ENCODE measurements at places on chromosomes 7 and 10.

DNA sequence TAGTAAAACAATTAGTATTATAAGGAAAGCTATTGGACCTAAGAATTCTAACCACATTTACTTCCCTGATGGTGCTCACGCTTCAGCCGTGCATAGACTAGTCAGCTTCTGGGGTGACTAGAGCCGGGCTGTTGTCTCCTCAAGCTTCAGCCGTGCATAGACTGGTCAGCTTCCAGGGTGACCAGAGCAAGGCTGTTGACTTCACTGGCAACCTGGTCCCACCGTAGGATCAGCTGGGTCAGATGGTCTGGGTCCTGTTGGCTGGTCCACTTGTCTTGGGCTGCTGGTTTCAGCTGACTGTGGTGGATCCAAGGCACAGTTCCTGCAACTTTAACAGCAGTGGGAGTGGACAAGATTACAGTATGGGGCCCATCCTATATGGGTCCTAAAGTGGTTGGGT is 99.4 kb downstream of the TRIM24 start:
- DNase-seq, result no peak

GRCh38 chr10:114565066-114565465 is 93.0 kb downstream of the ABLIM1 start:
- DNase-seq, result no peak

DNA sequence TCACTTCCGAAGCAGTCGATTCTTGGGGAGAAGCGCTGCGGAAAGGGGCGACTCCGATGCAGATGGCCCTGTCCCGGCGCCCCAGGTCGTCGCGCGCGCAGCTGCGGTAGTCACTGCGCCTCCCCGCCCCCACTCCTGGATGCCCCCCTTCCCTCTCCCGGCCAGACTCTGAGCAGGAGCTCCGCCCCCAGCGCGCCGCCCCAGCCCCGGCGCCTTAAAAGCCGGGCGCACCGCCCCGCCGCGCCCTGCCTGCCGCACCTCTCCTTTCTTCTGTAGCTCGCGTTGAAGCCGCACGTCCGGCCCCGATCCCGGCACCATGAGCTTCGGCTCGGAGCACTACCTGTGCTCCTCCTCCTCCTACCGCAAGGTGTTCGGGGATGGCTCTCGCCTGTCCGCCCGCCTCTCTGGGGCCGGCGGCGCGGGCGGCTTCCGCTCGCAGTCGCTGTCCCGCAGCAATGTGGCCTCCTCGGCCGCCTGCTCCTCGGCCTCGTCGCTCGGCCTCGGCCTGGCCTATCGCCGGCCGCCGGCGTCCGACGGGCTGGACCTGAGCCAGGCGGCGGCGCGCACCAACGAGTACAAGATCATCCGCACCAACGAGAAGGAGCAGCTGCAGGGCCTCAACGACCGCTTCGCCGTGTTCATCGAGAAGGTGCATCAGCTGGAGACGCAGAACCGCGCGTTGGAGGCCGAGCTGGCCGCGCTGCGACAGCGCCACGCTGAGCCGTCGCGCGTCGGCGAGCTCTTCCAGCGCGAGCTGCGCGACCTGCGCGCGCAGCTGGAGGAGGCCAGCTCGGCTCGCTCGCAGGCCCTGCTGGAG is at the start of gene INA:
Gene INA (plus strand): TSS at position 243 of the 817 bp plus-strand sequence. CDS start 74 bp downstream, at position 317.
- DNase-seq, result peak; percentile 29

GRCh38 chr10:77631241-77631640 is 6.4 kb downstream of the KCNMA1 start:
- no peak for DNase-seq

DNA sequence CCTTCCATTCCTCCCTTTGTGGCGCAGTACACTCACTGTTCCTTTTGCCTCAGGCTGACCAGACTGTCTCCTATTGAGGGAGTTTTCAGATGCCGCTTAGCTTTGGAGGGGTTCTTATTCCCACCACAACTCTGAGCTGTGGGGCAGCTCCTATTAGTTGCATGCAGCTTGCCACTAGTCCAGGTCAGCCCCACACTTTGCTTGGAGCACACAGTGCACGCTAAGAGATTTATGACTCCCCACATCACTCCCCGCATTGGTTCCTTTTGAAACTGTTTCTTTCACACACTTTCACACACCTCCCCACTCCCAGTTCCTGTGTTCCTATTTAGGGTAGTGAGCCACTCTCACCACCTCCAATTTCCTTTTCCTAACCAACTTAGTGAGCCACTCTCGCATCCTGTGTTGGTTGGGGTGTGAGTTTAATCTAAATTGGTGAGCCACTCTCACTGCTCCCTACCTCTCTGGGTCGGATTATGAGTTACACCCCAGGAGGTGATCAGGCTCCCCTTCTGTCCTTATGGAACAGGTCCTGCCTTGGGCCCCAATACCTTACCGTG is 10.4 kb upstream of the ZNF485 start:
- no peak for DNase-seq

- DNase-seq, result no peak
Measured at GRCh38 chr10:48377751-48378530, 71.5 kb downstream of the MAPK8 start.

- no peak for DNase-seq
Measured at GRCh38 chr10:58956926-58957325, 219.5 kb upstream of the PHYHIPL start.

DNA sequence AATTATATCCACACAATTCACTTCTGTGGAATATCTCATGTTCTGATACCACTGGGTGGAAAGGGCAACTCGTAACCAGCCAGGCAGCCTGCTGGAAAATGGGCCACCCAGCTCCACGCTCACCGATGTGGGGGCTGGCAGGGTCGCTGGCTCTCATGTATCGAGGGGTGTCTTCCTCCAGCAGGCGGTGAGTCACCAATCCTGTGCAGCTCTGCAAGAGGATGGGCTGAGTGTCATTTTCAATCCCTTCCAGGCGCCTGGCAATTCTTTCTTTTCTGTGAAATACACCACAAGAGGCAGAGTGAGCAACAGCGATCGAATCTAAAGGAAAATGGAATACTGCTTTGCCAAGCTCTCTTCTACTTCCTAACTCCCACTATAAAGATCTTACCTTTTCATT is 80.1 kb downstream of the SVIL start:
- DNase-seq, result no peak

DNA sequence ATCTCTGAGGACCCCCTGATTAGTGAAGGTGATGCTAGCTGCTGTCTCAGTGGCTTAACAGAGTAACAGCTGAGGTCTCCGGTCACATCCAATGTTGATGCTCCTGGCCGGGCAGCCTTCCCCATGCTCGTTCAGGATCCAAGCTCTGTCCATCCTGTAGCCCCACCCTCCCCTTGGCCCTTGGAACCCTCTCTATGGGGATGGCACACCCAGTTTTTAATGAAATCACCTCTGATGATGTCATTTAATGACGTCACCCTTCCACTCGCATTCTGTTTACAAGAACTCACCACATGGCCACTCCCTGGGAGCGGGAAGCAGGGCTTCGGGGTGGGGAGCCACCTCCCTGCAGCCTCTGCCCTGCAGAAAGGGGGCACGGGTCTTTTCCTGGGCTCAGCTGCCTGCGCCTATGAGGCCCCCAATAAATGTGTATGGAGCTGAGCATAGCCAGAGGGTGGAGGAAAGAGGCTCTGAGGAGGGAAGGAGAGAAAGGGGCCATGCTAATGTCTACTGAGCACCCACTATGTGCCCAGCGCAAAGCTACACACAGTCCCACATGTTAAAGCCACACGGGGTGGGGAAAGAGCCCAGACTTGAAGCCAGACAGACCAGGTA is 95.5 kb downstream of the OAT start:
- no peak for DNase-seq

DNA sequence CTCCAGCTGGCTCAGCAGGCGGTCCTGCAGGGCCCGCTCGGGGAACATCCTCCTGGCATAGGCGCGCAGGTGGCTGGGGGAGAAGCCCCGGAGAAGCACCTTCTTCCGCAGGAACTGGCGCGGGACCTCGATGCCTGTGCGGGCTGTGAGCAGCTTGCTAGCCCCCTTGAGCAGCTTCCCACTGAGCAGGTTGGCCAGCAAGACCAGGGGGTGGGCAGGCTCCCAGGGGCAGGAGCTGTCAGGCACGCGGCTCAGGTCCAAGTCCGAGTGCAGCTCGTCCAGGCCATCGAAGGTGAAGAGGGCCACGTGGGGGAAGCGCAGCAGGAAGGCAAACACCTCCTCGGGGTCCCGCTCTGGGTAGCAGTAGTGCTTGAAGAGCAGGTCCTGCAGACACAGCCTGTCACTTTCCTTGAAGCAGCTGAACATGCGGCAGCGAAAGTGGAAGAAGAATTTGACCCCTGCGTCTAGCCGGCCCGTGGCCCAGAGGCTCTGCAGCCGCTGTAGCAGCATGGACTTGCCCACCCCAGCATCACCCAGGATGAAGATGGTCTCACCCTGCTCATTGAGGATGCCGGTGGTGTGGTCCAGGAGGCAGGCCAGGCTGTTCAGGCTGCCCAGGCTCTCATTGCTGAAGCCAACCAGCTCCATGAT is 26.2 kb downstream of the NOD1 start:
- no peak for DNase-seq

- DNase-seq, result no peak
Measured at GRCh38 chr10:79073784-79074432, 5.1 kb downstream of the ZMIZ1 start.

- no peak for DNase-seq
Measured at GRCh38 chr7:44145479-44145968, 4.4 kb upstream of the MYL7 start.

- DNase-seq, result no peak
Measured at GRCh38 chr7:68613897-68614296, 984.4 kb upstream of the AUTS2 start.

GRCh38 chr10:58754469-58755339 is 242.0 kb downstream of the BICC1 start:
- no peak for DNase-seq

DNA sequence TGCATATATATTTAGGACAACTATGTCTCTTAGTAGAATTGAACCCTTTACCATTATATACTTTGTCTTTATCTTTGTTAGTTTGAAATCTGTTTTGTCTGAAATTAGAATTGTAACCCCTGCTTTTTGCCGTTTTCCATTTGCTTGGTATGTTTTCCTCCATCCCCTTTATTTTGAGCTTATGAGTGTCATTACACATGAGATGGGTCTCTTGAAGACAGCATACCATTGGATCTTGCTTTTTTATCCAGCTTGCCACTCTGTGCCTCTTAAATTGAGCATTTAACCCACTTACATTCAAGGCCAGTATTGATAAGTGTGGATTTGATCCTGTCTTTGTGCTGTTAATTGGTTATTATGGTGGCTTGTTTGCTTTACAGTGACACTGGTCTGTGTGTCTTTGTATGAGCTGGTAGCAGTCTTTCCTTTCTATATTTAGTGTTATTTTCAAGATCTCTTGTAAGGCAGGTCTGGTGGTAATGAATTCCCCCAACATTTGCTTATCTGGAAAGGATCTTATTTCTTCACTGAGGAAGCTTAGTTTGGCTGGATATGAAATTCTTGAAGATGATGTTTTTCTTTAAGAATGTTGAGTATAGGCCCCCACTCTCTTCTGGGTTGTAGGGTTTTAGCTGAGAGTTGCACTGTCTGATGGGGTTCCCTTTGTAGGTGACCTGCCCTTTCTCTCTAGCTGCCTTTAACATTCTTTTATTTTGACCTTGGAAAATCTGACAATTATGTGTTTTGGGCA is 149.5 kb downstream of the AHR start:
- no peak for DNase-seq

GRCh38 chr7:23450518-23450917 is 19.8 kb downstream of the IGF2BP3 start:
- DNase-seq, result no peak

GRCh38 chr7:151304856-151305255 is 36.8 kb upstream of the NUB1 start:
- DNase-seq, result no peak

- peak; percentile 52 for DNase-seq
Measured at GRCh38 chr10:79242620-79243152, 104.6 kb upstream of the PPIF start.

DNA sequence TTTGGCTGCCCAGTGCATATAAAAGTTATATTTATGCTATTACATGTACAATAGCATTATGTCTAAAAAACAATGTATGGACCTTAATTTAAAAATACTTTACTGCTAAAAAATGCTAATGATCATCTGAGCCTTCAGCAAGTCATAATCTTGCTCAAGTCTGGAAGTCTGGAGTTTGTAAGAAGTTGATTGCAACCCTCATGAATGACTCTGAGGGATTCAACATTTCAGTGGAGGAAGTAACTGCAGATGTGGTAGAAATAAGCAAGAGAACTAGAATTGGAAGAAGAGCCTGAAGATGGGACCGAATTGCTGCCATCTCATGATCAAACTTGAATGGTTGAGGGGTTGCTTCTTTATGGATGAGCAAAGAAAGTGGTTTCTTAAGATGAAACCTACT is 13.0 kb upstream of the ADAMTS14 start:
- no peak for DNase-seq

DNA sequence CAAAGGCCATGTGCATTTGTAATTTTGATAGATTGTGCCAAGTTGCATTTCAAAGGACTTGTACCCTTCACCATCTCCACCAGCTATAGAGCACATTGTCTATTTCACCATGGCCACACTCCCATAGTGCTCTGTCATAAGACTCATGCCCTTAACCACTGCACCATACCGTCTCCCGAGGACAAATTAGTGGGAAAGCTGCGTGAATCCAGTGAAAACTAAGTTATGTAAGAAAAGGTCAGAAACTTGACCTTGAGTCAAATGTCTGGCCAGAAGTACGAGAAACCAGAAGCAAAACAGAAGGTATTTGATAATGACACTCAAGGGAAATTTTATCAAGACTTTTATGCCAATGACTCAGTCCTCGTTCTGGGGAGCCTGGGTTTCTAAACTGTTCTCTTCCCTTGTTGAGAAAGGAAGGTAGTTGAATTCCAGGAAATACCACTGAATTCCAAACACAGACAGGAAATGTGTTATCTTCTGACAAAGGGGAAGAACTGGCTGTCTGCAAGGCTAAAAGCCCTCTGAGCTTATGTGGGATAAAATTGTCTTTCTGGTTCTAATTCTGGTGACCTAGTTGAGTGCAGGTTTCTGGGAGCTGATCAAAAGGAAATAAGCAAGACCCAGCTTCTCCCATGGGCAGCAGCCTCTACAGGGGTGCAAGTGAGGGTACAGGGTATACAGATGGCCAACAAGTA is 49.7 kb downstream of the CDK1 start:
- DNase-seq, result no peak
